Stimulated activated CD8-positive, alpha-beta memory T cell treated with anti-CD3 and anti-CD28 coated beads, Interleukin-15, amount 100 ng/mL, for 24 hours (primary cell): ENCODE measurements at places on chromosomes 7 and 10.
A peak's percentile ranks its signal among the peaks of the same experiment; 100 is the strongest.

DNA sequence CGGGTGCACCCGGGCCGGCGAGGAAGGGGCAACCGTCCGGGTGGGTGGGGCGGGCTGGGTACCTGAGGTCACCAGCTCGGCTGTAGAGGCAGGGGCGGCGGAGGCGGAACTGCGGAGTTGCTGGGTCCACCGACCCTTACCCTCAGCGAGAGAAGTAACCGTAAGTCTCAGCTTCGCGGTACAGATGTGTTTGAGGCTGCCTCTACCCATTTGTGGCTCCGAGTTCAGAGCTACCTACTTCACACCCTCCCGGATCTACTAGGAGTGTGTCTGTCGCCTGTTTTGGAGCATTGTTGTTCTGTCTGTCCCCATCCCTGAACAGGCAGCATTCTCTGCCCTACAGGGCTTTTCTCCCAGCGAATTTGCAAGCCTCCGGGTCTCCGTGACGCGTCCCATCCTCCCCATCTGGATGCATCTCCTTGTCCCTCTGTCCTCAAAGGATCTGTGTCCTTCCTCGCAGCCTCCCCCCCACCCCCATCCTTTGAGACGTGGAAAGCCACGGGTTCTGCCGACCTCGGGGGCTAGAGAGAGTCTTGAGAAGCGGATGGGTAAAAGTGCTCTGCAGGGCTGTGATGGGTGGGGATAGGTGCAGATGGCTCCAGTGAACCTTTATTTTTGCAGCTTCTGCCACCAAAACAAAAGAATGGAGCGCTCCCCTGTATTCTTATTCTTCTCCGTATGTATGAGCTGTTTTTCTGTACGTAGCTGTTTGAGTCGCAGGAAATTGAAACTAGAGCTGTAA, 757 bp downstream of the ANKIB1 start:
- DNase-seq, result no peak

GRCh38 chr10:62082729-62083411, 181.4 kb downstream of the ARID5B start:
- no peak for DNase-seq

DNA sequence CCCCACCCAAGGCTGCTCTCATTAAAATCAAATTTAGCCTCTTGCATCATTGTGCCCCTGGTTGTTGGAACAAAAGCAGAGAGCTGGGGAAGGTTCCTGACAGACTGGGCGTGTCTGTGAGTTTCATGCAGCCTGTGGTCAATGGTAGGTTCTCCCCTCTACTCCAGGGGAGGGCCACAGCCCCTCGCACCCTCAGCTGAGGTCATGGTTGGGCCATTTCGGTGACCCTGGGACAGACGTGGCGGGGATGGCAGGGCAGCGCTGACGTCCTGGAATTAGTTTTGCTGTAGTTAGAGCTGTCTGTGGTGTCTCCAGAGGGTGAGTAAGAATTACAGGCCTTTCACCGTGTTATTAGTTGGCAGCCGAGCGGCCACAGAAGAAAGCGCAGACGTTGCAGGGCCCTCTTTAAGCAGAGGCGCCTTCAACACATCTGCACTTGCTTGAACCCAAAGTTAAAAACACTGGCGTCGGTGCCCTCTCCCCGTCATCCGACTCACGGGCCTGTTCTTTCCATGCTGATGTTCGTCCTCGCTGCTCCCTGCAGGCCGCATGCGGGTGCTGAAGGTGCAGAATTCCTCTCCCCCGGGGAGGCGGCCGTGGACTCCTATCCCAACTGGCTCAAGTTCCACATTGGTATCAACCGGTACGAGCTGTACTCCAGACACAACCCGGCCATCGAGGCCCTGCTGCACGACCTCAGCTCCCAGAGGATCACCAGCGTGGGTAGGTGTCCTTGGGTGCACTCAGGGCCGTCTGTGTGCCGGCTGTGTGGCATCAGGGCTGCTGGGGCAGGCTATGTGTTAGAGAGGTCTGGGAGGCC, 2.8 kb downstream of the FAM20C start:
- no peak for DNase-seq

DNA sequence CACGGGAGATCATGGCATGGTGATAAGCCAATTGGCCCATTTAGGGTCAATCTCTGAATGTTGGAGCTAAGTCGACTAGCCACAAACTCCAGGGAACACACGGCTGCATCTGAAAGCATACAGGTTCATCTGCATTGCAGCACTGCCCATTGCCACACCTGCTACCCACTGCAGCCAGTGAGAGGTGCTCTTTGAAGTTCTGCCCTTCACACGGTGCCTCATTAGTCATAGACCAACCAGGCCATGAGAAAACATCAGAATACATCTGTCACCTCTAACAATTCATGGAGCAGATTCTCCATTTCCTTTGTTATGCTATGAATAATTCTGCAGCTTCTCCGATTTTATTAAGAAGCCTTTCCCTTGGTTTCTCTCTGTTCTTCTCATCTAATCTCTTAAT, 65.7 kb upstream of the FAM204A start:
- DNase-seq, result no peak

DNA sequence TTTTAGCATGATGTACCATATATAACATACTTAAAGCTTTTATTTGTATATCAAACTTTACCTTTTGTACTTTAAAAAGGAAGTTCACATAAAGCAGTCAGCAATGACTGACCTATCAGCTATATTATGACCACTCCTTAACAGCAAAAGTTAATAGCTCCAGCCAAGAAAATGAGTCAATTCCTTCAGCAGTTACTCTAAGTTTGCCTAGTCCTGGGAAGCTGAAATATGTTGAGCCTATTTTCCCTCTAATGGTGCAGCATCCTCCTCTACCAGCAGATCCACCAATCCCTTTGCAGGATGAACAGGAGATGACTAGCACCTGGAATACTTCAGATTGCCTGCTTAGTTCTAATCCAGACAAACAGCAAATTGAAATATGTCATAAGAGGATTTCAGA, 64.2 kb downstream of the CUL2 start:
- no peak for DNase-seq

GRCh38 chr10:17756557-17757217, 4.7 kb downstream of the TMEM236 start:
- DNase-seq, result no peak

GRCh38 chr7:135729230-135729629, 1.2 kb upstream of the SLC13A4 start:
- no peak for DNase-seq

DNA sequence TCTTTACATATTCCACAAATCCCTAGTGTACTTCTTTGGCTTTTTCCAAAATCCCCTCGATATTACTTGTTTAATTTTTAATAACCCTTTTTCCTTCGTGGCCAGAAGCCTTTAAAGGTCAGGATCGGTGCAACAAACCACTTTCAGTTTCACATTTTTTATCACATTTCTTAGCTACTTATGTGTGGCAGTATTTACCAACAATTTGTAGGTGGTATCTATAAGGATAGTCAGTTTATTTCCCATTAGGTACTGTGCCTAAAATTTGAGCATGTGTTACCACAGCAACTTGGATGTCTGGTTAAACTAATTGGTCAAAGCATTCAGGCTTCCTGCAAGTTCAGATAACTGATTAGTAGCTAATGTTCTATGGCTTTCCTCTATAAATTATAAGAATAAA, 104.9 kb downstream of the CDK14 start:
- no peak for DNase-seq

DNA sequence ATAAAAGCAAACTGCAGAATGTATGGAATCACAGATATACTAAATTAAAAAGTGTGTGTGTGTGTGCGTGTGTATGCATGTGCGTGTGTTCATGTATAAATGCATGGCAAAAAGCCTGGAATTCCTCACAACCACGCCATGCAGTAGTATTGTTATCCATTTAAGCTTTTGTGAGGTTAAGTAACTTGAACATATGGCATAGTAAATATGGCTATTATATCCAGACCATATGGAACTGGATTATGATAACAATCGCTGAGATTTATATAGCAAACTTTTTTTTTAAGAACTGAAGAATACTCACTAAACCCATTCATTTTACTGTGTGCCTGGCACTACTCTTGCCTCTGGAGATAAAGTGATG, 22.3 kb upstream of the NANOS1 start:
- no peak for DNase-seq

- DNase-seq, result no peak
These were observed 56.3 kb upstream of the BMPER start for GRCh38 chr7:33849004-33849403.

GRCh38 chr10:86658261-86658741, 4.0 kb downstream of the OPN4 start:
- no peak for DNase-seq

GRCh38 chr10:7410862-7411670, at the start of gene SFMBT2:
Gene SFMBT2, minus strand, starts transcription at chr10:7411034. Its CDS starts 29,136 bp downstream, at chr10:7381898.
- peak; percentile 37 for DNase-seq

DNA sequence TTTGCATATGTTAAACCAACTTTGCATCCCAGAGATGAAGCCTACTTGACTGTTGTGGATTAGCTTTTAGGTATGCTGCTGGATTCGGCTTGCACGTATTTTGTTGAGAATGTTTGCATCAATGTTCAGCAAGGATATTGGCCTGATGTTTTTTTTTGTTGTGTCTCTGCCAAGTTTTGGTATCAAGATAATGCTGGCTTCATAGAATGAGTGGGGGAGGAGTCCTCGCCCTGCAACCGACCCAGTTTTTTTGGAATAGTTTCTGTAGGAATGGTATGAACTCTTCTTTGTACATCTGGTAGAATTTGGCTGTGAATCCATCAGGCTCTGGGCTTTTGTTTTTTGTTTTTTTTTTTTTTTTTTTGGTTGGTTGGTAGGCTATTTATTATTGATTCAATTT, 147.9 kb downstream of the AHR start:
- DNase-seq, result no peak

- no peak for DNase-seq
These were observed 755.2 kb downstream of the AUTS2 start for GRCh38 chr7:70353330-70353945.

DNA sequence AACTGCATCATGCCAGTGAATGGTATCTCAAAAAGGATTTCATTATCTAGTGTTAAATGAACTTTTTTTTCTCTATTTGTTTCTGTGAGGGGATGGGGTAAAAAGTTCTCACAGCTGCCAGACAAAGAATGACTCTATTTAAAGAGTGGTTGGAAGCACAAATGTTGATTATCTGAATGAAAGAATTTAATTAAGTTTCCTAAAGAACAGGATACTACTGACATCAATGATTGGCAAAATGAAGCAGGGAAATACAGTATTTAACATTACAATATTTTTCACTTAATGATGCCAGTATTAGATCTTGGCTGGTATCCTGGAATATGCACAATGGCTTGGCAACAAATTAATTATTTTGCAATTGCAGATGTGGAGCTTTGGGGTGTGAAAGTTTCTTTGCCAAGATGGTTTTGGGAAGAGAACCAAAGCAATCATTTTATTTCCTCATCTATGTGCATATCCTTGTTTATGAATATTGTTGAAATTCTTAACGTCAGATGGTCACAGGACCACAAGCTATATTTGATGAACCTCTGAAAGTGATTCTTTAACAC, 336.8 kb downstream of the ARL4A start:
- DNase-seq, result no peak

DNA sequence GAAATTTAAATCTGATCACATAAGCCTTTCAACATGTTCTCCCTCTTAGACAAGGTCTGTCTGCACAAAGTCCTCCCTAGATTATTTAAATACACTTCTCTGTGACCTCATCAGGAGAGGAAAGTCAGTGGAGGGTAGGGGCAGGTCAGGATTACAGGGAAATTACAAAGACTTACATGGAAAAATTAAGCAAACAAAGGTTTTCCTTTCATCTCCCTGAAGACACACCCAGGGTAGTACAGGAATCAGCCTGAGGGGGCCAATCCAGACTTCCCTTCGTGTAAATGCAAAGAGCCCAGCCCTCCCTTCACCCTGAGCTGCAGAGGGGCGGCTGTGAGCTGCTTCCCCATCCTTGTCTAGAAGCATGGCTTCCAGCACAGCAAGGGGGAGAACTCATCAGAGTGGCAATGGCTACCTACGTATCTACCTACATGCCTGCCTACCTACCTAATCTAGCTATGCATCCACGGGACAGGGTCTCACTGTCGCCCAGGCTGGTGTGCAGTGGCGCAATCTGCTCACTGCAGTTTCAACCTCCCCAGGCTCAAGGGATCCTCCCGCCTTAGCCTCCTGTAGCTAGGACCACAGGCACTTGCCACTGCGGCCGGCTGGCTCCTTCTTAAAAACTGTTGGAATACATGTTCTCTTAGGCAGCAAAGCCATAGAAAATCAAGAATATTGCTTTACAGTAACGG, 33.2 kb downstream of the PITRM1 start:
- no peak for DNase-seq
